ENCODE measurements at places on chromosomes 12 and 14.

DNA sequence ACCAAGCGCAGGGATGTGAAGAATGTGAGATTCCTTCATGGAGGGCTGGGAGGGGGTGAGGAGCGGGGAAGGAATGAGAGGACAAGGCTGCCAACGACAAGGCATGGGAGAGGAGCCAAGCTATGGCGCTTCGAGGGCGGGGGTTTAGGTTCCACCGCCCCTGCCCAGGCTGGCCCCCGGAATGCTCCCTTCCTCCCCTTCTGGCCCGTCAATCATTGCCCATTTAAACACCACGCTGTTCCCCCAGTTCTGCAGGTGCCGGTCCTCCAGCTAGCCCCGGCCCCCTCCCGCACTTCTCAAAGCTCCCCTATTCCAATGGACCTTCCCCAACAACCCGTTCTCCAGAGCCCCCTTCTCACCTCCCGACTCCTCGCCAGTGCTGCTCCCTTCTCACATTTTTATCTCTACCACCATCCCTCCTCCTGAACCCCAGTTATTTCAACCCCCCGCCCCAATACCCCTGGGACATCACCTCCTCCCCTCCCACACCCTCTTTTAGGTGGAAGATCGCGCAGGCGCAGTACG, 428 bp downstream of the RNF41 start:
- DNase-seq, result no peak

DNA sequence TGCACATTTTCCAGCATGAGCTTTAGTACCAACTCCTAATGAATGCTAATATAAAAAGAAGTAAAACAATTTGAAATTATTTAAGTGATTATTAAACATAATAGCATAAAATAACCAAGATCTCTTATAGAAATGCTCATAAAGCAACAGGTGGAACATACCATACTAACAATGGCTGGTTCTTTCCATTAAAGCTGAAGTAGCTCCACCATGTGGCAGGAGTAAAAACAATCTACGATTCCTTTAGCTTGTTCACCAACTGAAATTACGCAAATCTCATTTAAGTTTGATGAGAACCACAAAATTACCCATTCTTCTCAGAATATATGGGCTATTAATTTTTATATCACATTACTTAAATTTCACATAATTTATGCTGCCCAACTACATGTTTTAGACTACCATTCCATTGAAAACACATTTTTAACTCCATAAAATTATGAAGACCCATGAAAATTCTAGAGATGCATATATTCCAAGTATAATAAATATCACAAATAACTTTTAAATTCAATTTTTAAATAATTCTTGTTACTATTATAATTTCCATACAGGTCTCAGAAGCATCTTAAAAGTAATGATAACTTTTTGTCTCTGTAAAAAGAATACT, 213.6 kb downstream of the DAD1 start:
- DNase-seq, result peak; percentile 73

GRCh38 chr14:90593254-90594040, 196.6 kb downstream of the CALM1 start:
- DNase-seq, result no peak

DNA sequence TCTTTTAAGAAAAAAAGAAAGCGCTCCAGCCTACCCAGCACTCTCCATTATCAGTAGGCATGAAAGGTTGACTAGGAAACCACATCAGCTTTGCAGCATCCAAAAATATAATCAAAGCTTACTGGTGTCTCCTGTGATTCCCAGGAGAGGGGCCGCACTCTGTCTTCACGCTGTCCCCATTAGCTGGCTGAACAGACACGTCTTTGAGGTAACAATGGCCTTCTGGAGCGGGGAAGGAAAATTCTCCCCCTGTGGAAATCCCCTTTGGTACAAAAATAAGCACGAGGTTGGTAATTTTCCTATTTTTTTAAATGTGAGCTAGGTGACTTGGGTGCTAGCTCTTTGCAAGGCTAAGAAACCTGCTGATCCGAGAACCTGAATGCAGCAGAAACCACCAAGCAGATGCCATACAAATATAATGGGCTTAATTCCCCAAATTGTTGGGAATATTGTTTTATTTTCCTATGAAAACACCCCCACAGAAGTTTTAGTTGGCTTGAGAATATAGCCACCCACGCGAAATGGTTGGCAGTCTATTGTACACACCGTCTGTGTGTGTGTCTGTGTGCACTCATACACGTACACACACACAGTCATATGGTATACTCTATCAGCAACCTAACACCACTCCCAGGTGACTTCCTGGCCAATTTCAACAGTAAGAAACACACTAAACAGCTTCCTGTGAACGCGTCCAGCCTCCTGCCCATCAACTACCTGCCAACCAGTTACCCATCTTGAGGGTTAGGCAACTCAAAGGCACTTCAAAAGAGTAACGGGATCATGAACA, 71.2 kb downstream of the KSR2 start:
- DNase-seq, result no peak

DNA sequence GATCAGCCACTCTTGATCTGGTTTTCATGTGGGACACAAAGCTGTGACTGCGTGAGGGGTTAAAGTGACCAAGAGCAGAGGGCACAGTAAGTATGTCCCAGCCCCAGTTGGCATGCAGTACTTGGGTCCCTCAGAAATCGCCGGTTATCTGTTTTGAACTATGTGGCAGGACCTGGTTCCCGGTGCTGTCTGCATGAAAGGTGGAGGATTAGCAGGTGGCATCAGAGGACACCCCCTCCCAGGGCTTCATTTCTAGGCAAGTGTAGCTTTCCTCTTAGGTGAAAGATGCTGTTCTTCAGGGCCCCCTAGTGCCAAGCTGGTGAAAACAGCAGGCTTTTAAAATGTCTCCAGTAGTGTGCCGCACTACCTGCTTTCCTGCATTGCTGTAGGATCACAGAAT, 57.1 kb downstream of the ATG14 start:
- peak; percentile 41 for DNase-seq

GRCh38 chr12:22340143-22340542, 5.6 kb upstream of the ST8SIA1 start:
- no peak for DNase-seq

GRCh38 chr12:6697584-6698351, 2.8 kb downstream of the PIANP start:
- peak; percentile 17 for DNase-seq

DNA sequence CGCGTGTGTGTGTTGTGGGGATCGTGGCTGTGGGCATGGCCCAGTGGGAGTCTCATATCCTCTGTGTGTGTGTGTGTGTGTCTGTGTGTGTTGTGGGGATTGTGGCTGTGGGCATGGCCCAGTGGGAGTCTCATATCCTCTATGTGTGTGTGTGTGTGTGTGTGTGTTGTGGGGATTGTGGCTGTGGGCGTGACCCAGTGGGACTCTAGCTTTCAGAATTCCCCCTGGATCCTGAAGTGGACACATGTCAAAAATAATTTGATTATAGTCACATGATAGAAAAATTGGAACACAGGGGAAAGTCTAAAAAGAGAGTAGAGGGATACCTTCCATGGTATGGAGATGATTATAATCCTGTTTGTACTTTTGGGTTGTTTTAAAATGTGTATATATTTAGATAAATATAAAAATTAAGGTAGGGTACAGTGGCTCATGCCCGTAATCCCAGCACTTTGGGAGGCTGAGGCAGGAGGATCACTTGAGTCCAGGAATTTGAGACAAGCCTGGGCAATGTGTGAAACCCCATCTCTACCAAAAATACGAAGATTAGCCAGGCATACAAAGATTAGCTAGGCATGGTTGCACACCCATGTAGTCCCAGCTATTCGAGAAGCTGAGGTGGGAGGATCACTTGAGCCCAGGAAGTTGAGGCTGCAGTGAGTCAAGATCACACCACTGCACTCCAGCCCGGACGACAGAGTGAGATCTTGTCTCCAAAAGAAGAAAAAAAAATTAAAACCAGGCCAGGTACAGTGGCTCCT, 11.0 kb downstream of the PAPLN start:
- peak; percentile 14 for DNase-seq

DNA sequence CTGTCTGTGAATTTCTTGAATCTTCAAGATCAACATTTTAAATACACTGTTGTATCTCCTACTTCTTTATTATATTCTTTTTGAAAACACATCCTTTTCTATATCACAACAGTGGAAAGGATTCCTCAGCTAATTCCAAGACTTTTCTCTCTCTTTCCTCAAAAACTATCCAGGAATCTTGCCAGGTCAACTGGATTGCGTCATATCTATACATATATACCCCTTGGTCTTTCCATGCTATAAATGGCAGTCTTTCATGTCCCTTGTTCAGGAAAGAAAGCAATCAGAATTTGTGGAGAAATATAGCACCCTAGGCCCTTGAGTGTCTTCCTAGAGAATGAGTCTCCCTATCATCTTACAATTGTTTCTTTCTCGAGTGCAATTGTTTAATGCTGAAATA, 149.0 kb downstream of the KCNA5 start:
- no peak for DNase-seq

DNA sequence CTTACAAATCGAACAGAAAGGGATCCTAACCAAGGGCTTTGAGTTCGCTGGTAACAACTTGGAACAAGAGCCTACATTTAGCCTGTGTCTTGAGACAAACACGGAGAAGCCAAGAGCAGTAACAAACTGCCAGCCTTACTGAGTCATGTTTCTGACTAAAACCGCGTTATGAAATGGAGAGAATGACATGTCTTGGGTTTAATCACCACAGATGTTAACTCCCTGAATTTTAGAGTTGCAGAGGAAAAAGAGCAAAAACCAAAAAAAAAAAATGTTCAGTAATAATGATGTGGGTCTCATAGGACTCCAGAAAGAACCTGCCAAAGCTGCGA, 1.0 kb downstream of the BLTP3B start:
- DNase-seq, result peak; percentile 76

GRCh38 chr12:95591731-95592130, 40.5 kb upstream of the USP44 start:
- no peak for DNase-seq

DNA sequence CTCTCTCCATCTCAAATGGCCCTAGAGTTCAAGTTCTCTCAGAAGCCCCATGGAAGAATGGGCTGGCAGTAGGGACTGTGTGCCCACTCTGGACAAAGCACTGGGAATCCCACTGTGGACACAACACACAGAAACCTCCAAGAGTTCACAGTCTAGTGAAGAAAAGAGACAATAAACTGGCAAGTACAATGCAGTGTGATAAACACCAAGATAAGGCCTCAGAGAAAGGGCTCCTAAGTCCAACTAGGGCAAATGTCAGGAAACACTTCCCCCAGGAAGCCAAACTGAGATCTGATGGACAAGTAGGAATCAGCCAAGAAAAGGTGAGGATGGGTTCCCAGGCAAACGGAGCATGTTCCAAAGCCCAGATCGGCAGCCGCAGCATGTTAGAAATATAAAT, 5.4 kb downstream of the VSIG10 start:
- DNase-seq, result no peak

DNA sequence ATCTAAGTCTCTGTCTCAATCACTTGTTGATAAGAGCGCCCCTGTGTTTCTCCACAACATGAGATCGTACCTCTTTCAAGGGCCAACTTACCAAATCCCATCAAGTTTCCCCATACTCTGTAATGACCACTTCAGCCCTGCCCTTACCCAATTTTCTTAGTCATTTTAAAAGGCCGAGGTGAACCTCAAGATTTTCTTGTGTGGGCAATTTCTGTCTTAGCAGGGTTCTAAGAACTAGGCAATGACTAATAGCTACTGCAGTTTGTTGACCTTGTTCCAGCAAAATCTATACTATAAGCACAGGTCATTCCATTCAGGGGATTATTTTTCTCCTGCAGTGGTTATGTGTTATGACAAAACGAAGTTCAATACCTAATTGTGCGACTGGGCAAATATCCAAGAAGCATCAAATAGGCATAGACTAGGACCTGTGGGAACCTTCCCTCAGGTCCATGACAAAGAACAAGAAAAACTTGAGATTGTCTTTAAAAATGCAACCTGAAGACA, 359.8 kb downstream of the PCNX1 start:
- no peak for DNase-seq

- DNase-seq, result no peak
These were observed 60.6 kb upstream of the DDHD1 start for GRCh38 chr14:53213761-53214160.

- DNase-seq, result no peak
These were observed 157.2 kb downstream of the PAX9 start for GRCh38 chr14:36818794-36819384.

GRCh38 chr14:92546347-92547053, 32.9 kb downstream of the RIN3 start:
- DNase-seq, result no peak

DNA sequence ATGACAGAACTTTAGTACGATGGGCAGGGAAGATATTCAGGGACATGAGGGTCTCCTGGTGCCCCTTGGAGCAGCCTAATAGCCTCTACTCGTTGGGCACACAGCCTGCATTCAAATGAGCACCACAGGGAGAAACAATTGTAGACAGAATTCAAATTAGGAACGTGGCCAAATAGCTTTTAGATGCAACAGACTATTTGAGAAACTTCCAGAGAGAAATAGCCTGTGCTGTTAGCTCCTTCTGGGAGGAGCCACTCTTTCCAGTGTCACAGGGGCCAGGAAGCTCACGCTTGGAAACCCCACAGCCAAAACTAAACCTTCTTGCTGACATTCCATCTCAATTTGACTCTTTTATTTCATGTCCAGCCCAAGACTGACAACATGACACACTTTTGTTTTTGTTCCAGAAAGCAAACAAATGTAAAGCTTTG, 114.5 kb downstream of the RPAP3 start:
- DNase-seq, result no peak

DNA sequence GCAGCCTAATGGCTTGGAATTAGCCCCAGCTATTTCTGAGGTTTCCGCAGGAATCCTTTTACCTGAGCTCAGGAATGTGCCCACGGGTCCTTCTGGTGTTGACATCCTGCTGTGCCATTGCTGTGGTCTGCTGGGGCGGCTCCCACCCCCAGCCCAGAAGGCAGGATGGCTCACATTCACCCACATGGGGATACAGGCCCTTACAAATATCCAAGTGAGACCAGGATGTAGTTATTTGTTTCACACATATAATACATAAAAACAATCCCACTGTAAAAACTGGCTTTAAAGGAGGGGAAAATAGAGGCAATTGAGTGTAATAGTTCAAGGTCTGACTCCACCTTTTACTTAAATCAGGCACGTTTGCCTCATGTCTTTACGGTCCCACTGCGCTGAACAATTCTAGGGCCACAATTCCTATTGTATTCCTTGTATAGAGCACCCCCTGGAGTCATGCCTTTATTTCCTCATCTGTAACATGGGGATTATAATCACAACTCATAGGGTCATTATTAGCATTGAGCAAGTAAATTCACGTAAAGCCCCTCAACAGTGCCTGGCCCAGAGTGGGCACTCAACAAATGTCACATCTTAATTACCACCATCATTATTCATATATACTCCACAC, 57.2 kb upstream of the FICD start:
- no peak for DNase-seq

DNA sequence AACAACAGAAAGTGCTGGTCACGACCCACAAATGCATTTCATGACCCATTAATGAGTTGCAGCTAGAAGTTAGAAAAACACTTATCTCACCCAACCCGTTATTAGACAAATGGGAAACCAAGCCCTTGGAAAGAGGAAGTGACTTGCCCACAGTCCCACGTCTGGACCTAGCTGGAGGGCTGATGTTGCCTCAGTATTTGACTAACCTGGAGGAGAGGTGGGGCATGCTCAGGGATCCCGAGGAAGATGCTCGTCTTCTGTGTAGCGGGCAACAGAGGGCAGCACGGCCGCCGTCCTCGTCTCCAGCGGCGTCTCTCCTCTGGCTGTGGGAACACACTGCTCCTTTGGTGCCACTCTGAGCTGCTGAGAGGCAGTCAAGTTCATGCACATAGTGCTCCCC, 12.7 kb downstream of the CCND2 start:
- DNase-seq, result no peak

All from AML-193 (cell line).